ENCODE measurements at places on chromosomes 7 and 10. TPM values are rescaled to one million over a fixed set of nuclear protein-coding genes. Genes with fewer than 3 reads are reported as not detected.

Gene LRRTM3
- not detected for total RNA-seq

Gene PTPN20
- total RNA-seq = 16.3 TPM

Gene ICA1
- 76.0 TPM for total RNA-seq

Gene CYP2W1
- total RNA-seq = not detected

Gene ATOH7
- not detected for total RNA-seq

Gene ABCA13
- 0.19 TPM for total RNA-seq

Gene SP4
- total RNA-seq = 6.1 TPM

Gene EPO
- total RNA-seq = not detected

Gene CAMK1D
- total RNA-seq = 3.2 TPM

Gene NUP205
- total RNA-seq = 15.7 TPM

Gene GIMAP4
- 18.2 TPM for total RNA-seq

Gene EFCAB10
- not detected for total RNA-seq

Gene ARHGAP19
- 4.4 TPM for total RNA-seq

Gene ZNF398
- 7.4 TPM for total RNA-seq

Gene R3HCC1L
- total RNA-seq = 6.8 TPM

Gene GIMAP2
- total RNA-seq = 3.1 TPM

Gene BMPR1A
- 60.0 TPM for total RNA-seq

Gene CDK14
- total RNA-seq = 25.7 TPM

Gene TEX47
- 0.24 TPM for total RNA-seq

Gene SORCS1
- 0.43 TPM for total RNA-seq

Gene SFXN2
- total RNA-seq = 2.8 TPM

Gene PNLIPRP3
- total RNA-seq = not detected

Gene BRAT1
- 12.8 TPM for total RNA-seq

Gene NPTX2
- total RNA-seq = 0.43 TPM

Gene HMX3
- total RNA-seq = not detected
